ENCODE measurements at places on chromosomes 4 and X.

GRCh38 chrX:72057331-72057730, 74.4 kb downstream of the RTL5 start:
- no peak for DNase-seq

DNA sequence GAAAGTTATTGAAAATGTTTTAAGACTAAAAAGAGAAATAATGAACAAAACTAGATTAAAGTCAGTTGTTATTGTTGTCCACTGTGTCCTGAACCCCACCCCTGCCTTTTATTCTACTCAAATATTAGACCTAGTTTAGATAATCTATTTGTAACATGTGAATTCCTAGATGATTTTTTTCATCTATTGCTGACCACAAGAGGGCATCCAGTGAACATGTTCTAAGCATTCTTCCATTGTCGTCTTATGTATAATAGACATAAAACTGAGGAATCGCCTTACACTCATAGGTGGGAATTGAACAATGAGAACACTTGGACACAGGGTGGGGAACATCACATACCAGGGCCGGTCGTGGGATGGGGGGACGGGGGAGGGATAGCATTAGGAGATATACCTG, 36.4 kb upstream of the HPRT1 start:
- DNase-seq = no peak

DNA sequence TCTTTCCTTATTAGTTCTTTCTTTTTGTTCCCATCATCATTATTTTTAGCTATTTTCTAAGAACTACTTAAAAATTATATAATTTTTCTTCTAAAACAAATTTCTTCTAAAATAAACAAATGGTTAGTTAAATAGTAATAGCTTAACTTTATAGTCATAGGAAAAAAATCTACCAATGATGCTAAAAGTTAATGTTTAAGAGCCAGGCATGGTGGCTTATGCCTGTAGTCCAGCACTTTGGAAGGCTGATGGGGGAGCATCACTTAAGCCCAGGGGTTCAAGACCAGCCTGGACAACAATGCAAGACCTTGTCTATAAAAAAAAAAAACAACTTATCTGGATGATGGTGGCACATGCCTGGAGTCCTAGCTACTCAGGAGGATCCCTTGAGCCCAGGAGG, 127.1 kb upstream of the ANXA3 start:
- no peak for DNase-seq

DNA sequence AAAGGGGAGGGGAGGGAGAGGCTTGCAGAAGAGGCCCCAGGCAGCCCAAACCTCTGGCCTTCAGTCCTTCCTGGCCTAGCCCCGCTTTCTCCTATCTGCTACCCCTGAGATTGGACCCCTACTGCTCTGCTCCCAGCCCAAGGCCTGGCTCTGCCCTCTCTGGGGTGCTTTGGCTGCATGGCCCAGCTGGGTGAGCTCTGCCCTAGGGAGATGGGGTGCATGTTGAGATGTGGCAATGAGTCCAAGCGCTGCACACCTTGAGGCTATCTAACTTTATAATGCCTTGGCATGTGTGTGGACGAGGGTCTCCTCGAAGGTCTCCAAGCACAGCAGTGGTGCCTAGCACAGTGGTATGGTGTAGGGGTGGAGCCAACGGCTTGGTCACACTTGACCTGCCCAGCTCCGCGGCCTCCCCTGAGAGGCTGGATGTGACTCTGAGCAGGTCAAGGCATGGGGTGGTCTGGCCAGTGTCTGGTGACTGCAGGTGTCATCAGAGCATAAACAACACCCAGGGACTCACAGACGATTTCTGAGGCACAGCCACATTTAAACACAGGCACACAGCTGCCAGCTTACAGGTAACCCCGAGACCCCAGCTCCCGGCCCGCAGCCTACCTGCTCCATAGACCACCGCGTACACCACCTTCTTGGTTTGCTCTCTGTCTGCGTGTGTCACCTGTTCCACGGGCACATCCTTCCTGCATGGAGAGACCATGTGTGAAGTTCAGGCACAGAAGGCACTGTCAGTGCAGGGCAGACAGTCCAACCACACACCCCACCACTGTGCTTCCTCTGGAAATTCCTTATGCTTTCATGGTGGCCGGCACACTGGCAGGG, 36.3 kb downstream of the NAT8L start:
- no peak for DNase-seq

DNA sequence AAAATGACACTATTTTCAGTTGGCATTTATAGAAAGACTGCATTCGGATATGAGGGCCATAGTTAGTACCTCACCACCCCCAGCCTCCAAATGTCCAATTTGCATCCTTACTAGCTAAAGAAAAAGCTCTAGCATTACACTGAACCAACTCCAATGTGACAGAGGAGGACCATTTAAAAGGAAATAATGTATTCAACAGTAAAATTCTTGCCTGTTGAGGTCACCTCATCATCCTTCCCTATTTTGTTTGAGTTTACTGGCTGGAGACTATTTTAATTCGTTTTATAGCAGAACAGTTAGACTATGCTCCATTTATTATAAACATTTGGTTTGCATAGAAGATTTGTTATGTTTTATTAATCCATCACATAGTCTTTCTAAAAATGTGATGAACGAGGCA, 88.2 kb upstream of the PPARGC1A start:
- DNase-seq = no peak

GRCh38 chr4:110109455-110109854, 89.0 kb downstream of the ELOVL6 start:
- no peak for DNase-seq

DNA sequence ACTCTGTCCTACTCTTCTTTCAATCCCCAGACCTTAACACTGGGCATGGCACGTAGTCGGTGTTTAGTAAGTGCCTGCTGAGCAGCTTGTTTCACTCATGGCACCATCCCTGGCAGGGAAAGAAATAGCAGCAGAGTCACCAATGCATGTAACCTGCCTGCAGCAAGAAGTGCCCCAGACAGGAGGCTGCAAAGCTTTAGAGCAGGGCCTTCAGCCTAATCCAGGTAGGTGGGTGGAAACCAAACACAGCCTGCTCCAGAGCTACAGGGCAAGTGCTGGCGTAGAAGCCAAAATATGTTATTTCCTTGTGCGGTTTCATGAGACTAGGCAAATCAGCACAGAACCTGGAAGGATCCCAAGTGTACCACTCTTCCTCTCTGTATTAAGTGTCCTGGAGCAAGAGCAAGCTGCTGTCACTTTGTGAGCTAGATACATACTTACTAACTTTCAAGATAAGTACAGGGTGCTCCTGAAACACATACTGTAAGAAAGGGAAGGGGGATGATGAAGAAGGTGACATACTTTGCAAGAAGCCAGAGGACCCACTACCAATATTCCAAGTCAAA, 5.5 kb downstream of the PROM1 start:
- DNase-seq = no peak

DNA sequence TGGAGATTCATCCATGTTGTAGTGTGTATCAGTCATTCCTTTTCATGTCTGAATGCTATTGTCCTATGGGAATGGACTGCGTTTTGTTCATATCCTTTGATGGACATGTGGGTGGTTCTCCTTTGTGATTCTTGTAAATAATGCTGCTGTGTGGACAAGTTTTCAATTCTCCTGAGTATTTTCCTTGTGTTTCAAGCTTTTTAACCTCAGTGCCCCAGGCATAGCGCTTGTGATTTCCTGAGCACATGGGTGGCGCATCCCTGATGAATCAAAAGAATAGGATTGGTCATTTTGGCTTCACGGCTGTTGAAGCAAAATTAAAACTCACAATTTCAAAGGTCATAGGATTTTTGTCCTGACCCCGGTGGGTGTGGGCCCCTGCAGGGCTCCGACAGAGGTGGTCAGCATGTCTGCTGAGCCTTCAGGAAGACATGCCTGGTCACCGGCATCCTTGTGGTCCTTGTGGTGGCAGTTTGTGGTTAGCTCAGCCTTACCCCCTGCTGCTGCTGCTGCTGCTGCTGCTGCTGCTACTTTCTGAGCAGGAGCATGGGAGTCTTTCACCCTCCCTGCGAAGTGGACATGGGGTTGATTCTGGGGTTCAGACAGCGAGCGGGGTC, 30.0 kb downstream of the SHROOM2 start:
- no peak for DNase-seq

Measured in stimulated activated CD4-positive, alpha-beta T cell treated with anti-CD3 and anti-CD28 coated beads, Interleukin-15, amount 100 ng/mL, for 48 hours (primary cell).